Activated CD8-positive, alpha-beta memory T cell treated with anti-CD3 and anti-CD28 coated beads, Interleukin-2, amount 50 U/mL, for 48 hours (primary cell): ENCODE measurements at places on chromosomes 5 and 9.
A peak's percentile ranks its signal among the peaks of the same experiment; 100 is the strongest.

DNA sequence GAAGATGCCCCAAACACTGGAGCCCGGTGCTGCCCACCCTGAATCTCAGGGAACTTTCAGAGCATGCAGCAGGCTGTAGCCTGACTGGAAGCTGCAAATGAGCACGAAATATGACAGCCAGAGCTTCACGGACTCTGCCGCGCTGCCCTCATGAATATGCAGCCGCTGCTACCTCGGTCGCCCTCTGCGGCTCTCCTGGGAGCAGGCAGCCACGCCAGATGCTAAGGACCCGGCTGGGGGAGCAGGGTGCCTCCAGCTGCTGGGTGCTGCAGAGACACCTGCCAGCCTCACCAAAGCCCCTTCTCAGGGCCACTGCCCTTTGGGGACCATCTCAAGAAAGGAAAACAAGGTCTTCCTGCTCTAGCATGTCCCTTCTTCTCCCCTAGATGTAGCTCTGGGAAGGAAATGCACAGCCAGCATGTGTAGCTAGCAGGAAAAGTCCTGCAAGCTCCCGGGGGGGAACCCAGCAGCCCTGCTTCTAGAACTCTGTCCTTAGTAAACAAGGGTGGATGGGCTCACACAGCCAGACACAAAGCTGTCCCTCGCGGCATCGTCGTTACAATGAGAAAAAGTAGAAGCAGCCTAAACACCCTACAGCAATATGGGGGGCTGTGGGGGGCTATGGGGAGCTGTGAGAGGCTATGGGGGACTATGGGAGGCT, 56.8 kb upstream of the OLFM1 start:
- DNase-seq: no peak

DNA sequence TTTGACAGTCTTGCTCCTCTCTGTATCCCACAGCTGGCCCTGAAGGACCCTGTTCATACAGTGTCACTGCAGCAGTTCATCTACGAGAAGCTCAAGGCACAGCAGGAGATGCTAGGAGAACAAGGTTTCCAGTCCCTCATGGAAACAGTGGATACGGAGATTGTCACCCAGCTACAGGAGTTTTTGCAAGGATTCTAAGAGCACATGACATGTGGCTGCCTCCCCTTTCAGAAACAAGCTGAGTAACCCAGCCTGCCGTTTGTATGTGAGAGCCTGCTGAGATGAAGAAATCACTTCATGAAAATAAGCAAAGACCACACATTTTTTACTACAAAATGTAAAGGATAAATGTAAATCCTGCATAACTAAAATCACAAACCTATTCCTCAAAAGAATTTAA, 48.5 kb downstream of the LRRC70 start:
- DNase-seq: no peak

GRCh38 chr9:13485068-13485596, 205.6 kb upstream of the MPDZ start:
- DNase-seq: no peak

- no peak for DNase-seq
These were observed 8.7 kb downstream of the ENTREP1 start for GRCh38 chr9:69333716-69334115.

GRCh38 chr9:95075700-95076099, 241.8 kb downstream of the FANCC start:
- peak; percentile 12 for DNase-seq
